ENCODE measurements at places on chromosomes 12 and 14.

DNA sequence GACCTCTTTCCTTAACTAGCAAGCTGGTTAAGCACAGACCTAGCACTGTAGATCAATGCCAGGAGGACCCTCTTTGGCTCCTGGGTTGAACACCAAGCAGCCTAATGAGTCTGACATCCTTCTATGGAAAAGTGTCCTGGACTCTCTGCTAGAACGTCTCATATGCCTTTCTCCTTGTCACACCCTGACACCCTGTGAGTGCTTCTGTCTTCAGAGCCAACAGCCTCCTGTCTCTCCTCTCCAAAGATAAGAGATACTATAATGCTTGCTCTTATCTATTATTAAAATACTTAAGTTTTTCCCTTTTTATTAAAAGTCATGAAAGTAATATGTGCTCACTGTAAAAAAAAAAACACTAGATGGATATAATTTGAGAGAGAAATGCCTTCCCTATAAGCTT lies 222.7 kb downstream of the FOXN3 start:
- no peak for DNase-seq

DNA sequence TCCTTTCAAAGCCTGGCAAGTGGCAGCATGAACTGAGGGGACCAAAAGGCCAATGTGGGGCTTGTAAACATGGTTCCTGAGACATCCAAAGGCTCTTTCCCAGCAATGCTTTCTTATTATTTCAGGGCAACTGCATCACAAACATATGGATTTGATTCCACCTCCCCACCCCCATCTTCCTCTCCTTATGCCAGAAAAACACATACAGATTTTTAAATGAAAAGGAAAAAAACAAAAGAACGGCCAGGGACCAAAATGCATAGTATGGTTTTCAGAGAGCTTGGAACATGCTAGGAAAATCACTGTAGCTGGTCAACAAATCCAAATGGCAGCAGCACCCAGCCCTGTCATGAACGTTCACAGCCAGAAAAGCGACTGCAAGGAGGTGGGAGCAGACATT lies 167.6 kb downstream of the ANO2 start:
- no peak for DNase-seq

DNA sequence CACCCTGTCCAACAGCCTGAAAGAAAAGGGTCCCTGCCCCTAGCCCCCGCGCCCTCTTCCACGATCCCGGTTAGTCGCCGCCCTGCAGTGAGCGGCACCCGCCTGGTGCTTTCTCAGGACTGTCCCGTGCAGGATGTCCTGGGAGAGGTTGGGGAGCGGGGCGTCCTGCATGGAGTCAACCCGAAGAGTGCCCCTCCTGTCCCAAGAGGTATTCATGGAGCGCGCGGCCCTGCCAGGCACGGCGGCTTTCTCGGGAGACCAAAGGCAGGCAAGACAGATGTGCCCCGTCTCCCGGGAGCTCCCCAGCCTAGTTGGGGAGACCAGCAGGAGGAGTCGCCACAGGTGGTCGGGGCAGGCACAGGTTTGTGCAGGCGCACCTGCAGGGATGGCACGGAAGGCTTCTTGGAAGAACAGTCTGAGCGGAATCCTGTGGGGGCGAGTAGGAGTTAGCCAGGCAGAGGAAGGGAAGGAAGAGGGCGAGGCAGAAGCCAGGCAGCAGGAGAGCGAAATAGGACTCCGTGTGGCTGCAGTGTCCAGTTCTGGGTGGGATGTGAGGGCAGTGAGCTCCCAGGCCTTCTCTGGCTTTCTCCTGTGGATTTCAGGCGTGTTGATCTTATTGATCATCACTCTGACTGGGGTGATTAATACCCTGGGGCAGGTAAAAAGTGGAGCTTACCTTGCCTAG lies 723 bp downstream of the SIVA1 start:
- no peak for DNase-seq

GRCh38 chr12:19572920-19573558 lies 133.7 kb downstream of the AEBP2 start:
- DNase-seq: no peak

DNA sequence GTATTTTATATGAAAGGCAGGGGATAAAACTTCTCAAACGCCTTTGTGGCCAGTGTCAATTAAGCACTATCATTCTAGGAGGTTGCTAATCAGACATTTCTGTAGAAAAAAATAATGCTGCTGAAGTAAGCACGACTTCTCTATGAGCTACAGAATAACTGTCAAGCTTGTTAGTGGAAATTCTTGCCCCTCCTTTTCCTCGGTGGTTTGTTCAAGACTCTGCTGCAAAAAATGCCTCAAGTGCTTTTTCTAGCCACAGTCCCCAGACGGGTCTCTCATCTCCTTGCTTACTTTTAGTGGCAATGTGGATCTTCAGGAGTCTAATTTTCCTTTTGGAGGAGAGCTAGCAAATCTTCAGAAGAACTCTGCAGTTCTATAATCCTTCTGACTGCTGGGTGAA lies 452.0 kb downstream of the FUT8 start:
- no peak for DNase-seq

DNA sequence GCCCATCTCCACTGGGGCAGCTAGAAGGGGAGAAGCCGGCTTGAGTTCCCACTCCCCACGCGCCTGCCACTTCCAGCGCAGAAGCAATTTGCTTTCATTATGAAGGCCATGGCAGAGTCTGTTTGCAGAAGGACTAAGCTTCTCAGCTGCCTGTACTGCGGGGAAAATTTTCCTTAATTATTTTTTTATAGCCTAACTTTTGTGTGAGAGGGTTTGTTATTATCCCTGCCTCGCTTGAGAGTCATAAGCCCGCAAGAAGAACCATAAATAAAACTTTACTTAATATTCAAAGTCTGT lies 56.0 kb upstream of the DLK1 start:
- no peak for DNase-seq

- DNase-seq: no peak
These were observed 2.8 kb downstream of the SRSF9 start for GRCh38 chr12:120466560-120467315.

DNA sequence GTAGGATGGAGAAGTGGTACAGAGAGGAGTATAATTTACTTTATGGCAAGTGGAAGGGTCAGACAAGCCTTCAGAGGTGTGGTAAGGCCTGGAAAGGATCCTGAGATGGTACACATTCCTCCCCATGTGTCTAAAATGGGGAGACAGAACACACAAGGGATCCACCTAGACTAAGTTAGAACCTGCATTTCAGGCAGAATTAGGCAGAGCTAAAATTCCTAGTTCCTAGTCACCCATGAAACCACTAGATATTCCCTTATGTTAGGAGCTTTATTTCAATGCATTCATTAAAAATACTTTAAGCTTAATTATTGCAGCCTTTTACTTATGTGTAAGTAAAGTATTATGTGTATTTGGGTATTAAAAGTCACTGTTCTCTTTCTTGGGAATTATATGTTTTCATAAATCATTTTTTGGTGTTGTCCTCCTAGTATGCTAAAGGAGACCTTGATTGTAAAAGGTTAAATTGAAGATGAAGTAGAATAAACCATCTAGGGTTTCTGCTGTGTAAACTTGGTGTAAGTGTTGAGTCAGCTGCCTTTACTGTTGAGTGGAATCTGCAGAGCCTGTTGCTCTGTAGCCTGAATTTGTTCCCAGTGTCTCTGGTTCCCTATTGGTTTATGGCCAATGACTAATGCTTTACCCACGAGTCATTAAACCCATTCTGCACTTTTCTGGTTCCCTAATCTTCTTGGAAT lies 423.2 kb downstream of the ATP23 start:
- DNase-seq: no peak

DNA sequence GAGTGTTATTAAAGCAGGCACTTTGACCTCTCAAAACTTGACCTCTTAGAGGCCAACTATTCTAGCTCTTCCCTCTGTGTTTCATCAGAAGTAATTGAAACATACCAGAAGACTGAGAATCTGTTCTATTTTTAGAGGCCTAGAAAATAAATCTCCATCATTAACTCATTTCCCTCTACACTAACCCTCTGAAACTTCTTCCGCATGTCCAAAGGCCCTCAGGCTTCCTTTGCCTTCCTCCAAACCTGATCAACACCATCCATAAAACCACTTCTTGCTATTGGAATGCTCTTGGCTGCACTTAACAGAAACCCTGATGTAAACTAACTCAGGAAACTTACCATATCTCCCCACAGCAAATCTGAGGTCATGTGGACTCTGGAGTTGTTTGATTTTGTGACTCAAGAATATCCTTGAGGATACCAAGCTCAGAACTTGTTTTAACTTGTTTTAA lies 196.4 kb downstream of the RPAP3 start:
- no peak for DNase-seq
